Peyer's patch (tissue), 4 donors: ENCODE measurements at places on chromosomes 3 and 15. TPM values are rescaled to one million over a fixed set of nuclear protein-coding genes. Genes with fewer than 3 reads are reported as not detected.

The PLCB2 gene
- total RNA-seq: 16.5 TPM

The VIPR1 gene
- total RNA-seq: 232 TPM

The FGD5 gene
- 23.9 TPM for total RNA-seq

The CCDC54 gene
- total RNA-seq: not detected

The CD200R1 gene
- total RNA-seq: 0.88 TPM

The CCR8 gene
- total RNA-seq: not detected

The ECE2 gene
- not detected for total RNA-seq

- H3K36me3 ChIP-seq: no peaks in the 10 kb centered on the region
- H3K27me3 ChIP-seq: no peaks in the 10 kb centered on the region
- H3K4me3 ChIP-seq: no peak overlapping the region
- DNase-seq: no peak
Measured at GRCh38 chr3:183151821-183152351, 10.6 kb downstream of the LAMP3 start.

DNA sequence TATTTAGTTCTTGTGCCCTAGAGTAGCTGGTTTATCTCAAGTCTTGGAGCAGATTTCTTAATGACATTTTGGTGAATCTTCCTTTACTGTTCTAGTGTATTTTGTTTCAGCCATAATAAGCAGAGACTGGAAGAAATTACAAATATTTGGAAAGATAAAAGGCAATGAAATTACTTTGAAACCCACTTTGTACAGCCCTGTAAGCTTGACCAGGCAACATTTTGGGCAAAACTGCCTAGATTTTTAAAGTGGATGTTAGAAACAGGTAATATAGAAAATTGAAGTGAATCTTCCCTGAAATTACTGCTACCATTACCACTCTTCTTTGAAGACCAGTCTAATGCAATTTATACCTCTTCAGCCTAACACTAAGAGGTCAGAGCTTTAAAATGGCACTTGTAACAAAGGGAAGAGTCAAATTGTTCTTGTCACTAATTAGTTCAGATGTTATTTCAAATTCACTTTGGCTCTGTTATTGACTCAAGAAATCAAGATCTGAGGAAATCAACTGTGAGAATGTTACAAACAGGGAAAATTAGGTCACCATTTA, 589.4 kb downstream of the NLGN1 start:
- no peaks in the 10 kb centered on the region for H3K36me3 ChIP-seq
- DNase-seq: no peak
- no peak overlapping the region for H3K4me3 ChIP-seq
- no peak overlapping the region for H3K27ac ChIP-seq

DNA sequence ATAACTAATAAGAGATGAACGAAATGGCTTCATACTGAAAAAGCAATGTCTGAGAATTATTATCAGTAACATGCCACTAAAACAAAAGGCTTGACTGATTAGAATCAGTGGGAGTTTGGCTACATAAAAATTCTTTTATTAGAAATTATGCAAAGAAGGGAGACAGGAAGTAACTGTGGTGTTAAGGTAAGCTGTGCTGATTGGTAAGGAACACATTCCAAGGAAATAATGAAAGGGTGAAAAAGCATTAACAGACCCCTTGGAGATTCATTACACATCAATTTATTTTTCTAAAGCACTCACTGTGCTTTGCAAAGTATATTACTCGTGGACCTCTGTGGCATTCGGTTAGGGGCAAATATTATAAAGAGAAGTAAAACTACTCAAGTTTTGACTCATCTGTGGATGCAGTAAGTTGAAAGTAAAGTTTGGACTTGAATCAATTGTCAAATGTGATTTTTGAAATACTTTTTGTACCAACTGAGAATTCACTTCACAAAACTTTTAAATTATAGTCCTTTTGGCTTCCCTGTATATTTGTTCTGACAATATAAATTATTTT, 176.1 kb upstream of the ZPLD1 start:
- H3K27me3 ChIP-seq: no peaks in the 10 kb centered on the region
- H3K4me1 ChIP-seq: no peaks in the 10 kb centered on the region
- H3K36me3 ChIP-seq: no peaks in the 10 kb centered on the region
- no peak overlapping the region for H3K27ac ChIP-seq
- H3K4me3 ChIP-seq: no peak overlapping the region

GRCh38 chr3:56113231-56113630, 355.0 kb downstream of the ERC2 start:
- no peaks in the 10 kb centered on the region for H3K27me3 ChIP-seq
- DNase-seq: no peak
- H3K36me3 ChIP-seq: no peaks in the 10 kb centered on the region
- H3K4me1 ChIP-seq: no peaks in the 10 kb centered on the region
- H3K4me3 ChIP-seq: no peak overlapping the region

GRCh38 chr15:49830391-49830790, 209.5 kb downstream of the DTWD1 start:
- no peak overlapping the region for H3K27ac ChIP-seq
- no peaks in the 10 kb centered on the region for H3K4me1 ChIP-seq
- H3K36me3 ChIP-seq: no peaks in the 10 kb centered on the region
- no peak for DNase-seq

DNA sequence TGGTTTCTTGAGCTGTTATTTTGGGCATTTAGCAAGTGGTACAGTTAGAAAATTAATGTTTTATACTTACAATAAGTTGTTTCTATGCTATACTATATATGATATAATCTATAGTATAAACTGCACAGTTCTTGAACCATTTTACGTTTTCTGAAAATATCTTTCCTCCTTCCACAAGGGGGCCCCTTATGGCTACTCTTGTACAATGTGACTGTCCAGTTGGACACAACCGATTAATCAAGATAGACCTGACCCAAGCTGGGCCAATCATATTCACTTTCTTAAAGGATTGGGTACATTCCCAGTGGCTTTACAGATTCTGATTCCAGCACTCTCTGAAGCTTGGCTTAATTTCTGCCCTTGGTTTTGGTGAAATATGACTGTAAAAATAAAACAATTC, 953.4 kb downstream of the AGBL1 start:
- no peak for DNase-seq
- no peaks in the 10 kb centered on the region for H3K27me3 ChIP-seq
- H3K27ac ChIP-seq: no peak overlapping the region
- no peaks in the 10 kb centered on the region for H3K4me1 ChIP-seq

DNA sequence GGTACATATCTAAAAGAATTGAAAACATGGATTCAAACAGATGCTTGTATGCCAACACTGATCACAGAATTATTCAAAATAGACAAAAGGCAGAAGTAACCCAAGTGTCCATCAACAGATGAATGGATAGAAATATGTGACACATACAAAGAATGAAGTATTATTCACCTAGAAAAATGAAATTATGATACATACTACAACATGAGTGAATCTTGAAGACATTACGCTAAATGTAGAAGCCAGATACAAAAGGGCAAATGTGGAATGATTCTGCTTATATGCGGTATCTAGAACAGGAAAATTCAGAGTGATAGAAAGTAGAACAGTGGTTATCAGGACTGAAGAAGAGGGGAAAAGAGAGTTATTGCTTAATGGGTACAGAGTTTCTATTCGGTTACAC, 26.2 kb upstream of the SLC12A8 start:
- no peaks in the 10 kb centered on the region for H3K4me1 ChIP-seq
- no peaks in the 10 kb centered on the region for H3K36me3 ChIP-seq
- no peak overlapping the region for H3K4me3 ChIP-seq
- no peaks in the 10 kb centered on the region for H3K27me3 ChIP-seq
- no peak overlapping the region for H3K27ac ChIP-seq

DNA sequence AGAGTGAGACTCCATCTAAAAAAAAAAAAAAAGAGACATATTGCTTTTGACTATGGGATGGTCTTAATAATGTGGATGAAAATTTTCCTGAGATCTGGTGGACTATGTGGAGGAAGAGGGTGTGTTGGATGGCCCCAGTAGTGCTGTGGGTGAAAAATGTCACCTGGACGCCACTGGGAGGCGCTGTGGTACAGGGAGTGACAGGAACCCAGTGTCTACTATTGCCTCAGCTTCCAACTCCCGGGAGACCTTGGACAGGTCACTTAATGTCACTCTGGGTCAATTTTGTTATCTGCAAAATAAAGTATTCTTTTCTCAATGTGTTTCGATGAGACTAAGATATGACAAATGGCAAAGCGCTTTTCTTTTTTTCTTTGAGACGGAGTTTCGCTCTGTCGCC, 27.7 kb upstream of the DCP1A start:
- H3K27me3 ChIP-seq: no peaks in the 10 kb centered on the region
- no peaks in the 10 kb centered on the region for H3K36me3 ChIP-seq
- H3K27ac ChIP-seq: no peak overlapping the region
- no peaks in the 10 kb centered on the region for H3K4me1 ChIP-seq
- H3K4me3 ChIP-seq: no peak overlapping the region
- DNase-seq: peak; percentile 77

- no peaks in the 10 kb centered on the region for H3K27me3 ChIP-seq
- no peaks in the 10 kb centered on the region for H3K36me3 ChIP-seq
- no peak overlapping the region for H3K27ac ChIP-seq
- DNase-seq: no peak
- H3K4me1 ChIP-seq: no peaks in the 10 kb centered on the region
Measured at GRCh38 chr15:99117111-99117510, 12.2 kb downstream of the SYNM start.

GRCh38 chr15:41333026-41333562, 413 bp downstream of the NUSAP1 start:
- H3K4me1 ChIP-seq: peaks cover 6% of the 10 kb centered on the region
- H3K4me3 ChIP-seq: peak overlapping the region; percentile 93
- no peaks in the 10 kb centered on the region for H3K36me3 ChIP-seq
- H3K27ac ChIP-seq: peak overlapping the region; percentile 60
- DNase-seq: no peak

DNA sequence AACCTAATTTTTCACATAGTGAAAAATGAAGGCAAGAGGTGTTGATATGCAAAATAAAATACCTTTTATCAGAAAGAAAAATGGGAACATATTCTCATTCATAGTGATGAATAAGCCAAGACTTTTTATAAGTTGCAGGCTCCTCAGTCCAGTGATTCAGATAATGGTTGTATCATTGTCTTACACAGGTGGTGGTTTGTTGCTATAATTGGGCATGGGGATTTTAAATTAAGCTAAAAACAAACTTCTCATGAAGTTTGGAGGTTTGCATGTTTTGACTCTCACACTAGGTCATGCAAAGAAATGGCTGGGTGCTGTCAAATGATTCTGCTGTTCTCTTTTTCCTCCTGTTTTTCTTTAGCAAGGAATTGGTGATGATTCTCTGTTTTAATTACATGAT, 60.8 kb upstream of the SKIL start:
- H3K27ac ChIP-seq: no peak overlapping the region
- peaks cover 50% of the 10 kb centered on the region for H3K36me3 ChIP-seq
- no peak for DNase-seq
- H3K27me3 ChIP-seq: no peaks in the 10 kb centered on the region
- no peaks in the 10 kb centered on the region for H3K4me1 ChIP-seq

DNA sequence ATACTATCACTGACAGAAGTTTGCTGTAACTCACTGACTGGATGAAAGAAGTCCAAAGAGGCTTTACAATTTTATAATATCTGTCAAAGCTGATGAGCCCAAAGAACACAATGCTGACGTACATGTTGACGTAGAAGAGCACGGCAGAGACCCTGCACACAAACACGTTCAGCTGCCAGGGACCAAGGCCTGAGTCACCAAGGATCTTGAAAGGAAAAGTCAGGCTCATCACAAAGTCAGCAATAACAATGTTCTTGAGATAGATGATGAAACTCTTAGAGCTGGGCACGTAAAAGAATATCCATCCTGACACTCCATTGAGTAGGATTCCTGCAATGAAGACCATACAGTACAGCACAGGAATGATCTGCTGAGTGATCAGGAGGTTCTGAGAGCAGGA, 10.9 kb upstream of the GPR171 start:
- no peak overlapping the region for H3K4me3 ChIP-seq
- H3K4me1 ChIP-seq: peaks cover 4% of the 10 kb centered on the region
- DNase-seq: no peak
- H3K27me3 ChIP-seq: no peaks in the 10 kb centered on the region
- no peak overlapping the region for H3K27ac ChIP-seq
- no peaks in the 10 kb centered on the region for H3K36me3 ChIP-seq

DNA sequence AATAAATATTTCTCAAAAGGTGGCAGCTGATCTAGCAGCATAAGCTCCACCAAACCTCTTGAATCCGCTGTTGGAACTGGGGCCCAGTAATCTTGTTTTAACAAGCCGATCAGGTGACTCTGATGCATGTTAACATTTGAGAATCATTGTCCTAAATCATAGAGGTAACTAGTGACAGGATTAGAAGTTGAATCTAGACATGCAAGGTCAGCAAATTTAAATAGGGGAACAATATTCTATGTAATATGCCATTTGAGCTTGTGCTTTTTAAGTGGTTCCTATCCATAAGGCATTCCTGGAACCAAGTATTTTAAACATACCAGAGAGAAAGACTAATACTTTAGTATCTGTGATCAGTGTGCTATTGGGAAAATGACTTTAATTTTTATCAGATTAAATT, 412.8 kb downstream of the PYDC2 start:
- H3K4me1 ChIP-seq: no peaks in the 10 kb centered on the region
- no peak overlapping the region for H3K4me3 ChIP-seq
- no peaks in the 10 kb centered on the region for H3K27me3 ChIP-seq
- DNase-seq: no peak

DNA sequence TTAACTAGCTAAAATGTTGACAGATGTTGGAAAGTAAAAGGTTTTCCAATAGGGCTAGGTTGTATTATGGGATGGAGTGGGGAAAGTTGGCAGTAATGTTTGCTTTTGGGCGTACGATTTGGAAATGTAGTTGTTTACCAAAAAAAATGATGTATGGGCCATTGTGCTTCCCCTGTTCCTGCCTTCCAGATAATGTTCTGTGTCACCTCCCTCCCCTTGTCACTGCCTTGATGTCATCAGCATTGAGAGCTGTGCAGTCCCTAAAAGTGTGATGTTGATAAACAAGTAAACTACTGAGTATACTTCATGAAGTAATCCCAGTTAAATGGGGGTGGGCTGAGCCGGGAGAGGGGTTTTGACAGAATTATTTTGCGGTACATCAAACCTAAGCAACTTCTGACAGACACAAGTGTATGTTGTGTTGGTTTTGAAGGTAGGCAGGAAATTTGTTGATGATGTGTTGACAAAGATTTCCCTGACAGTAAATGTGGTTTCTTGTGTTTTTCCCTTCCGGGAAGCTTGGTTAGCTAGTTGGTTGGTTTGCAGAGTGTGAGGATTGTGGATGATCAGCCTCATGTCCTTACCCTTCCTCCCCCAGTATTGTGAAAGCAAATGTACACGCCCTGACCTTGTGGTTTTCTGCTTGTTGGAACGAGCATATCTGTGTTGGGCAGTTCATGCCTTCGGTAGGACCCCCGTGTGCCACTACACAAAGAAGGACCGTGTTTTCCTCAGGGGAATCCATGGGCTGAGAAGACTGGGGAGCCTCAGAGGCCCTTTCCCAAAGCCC, 87.3 kb downstream of the PGPEP1L start:
- no peaks in the 10 kb centered on the region for H3K27me3 ChIP-seq
- H3K36me3 ChIP-seq: peaks cover 60% of the 10 kb centered on the region
- no peak for DNase-seq
- H3K4me3 ChIP-seq: no peak overlapping the region
- no peak overlapping the region for H3K27ac ChIP-seq
